ENCODE measurements at places on chromosomes 7 and 10.

- no peak for DNase-seq
These were observed 71.2 kb downstream of the SUGCT start for GRCh38 chr7:40205992-40206391.

- no peak for DNase-seq
These were observed 258.2 kb downstream of the FRMD4A start for GRCh38 chr10:14072541-14072940.

DNA sequence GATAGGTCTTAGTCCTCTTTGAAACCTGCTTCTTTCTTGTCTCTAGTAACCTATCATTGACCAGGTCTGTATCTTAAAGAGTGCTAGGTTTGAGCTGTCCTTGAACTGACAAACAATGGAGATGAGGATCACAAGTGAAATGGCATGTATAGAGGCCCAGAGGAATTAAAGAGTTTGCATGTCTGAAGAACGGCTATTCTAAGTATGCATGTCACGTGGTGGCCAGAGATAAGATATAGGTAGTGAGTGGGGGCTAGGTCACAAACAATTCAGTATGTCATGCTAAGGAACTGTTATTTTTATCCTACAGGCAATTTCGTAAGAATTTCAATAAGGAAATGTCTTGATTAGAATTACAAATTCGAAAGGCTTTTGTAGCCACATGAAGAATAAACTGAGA is 95.3 kb downstream of the SUGCT start:
- DNase-seq: no peak

- DNase-seq: no peak
These were observed 709.7 kb upstream of the SEMA3D start for GRCh38 chr7:85896531-85896930.

DNA sequence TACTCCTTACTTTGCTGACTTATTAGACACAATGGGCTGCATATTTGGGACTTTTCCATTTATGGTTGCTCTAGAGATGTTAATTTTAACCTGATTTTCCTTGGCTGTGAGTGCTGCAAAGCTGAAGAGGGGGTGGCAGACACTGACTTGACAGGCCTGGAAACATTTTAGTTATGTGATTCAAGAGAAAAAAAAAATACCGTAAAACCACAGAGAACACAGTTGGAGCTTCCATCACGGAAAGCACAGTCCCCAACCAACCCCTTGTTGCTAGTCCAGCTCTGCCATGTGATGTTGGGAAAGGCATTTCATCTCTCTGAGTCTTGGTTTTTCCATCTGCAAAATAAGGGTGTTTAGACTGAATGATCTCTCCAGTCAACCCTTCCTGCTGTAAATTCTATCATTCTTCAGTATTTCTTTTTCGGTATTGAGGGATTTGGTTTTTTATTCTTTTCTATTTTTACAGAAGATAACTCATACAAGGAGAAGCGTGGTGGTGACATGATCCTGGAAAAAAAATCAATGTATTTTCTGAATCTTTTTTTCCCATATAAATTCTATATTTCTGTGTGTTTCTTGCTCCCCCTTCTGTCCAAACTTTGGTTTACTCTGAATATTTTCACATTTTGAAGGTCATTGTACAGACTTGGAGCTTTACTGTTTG is 246.1 kb downstream of the REEP3 start:
- no peak for DNase-seq

GRCh38 chr7:83413831-83414230 is 235.1 kb downstream of the SEMA3E start:
- DNase-seq: no peak

- no peak for DNase-seq
These were observed 922.2 kb downstream of the SORCS1 start for GRCh38 chr10:106242301-106242700.

DNA sequence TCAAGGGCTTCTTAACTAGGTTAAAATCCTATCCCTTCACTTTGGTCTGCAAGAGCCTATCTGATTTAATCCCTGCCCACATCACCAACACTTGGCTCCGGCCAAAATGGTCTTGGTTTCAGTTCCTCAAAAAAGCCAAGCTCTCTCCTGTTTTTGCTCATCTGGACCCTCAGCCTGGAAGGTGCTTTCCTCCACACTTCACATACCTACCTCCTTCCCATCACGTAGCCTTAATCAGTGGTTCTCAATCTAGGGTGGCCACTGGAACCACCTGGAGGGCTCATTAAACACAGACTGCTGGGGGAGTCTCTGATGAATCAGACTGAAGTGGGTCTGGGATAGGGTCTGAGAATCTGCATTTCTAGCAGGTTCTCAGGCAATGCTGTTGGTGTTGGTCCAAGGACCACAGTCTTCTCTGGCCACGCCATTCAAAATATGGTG is 227.0 kb upstream of the AOAH start:
- DNase-seq: no peak

DNA sequence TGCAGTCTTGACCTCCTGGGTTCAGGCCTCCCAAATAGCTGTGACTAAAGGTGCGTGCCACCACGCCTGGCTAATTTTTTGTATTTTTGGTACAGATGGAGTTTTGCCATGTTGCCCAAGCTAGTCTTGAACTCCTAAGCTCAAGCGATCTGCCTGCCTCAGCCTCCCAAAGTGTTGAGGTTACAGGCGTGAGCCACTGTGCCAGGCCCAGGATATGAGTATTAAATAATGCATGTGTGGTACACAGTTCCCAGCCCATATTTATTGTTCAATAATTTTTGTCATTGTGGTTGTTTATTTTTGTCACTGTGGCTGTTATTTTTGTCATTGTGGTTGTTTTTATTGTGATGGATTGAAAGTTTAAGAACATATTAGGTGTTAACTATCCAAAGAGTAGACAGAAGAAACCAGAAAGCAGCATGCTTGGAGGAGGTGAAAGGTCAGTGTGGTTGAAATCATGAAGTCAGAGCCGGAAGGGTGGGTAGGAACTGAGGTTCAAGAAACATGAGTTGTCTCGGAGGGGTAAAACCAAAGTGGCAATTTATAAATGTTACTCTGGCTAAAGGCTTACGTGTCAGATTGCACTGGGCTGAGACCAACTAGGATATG is 45.0 kb downstream of the MRC1 start:
- DNase-seq: no peak

- DNase-seq: no peak
These were observed 336.0 kb downstream of the AUTS2 start for GRCh38 chr7:69934144-69934903.

- peak; percentile 66 for DNase-seq
These were observed 65.2 kb downstream of the GOLGA7B start for GRCh38 chr10:97914837-97915211.

DNA sequence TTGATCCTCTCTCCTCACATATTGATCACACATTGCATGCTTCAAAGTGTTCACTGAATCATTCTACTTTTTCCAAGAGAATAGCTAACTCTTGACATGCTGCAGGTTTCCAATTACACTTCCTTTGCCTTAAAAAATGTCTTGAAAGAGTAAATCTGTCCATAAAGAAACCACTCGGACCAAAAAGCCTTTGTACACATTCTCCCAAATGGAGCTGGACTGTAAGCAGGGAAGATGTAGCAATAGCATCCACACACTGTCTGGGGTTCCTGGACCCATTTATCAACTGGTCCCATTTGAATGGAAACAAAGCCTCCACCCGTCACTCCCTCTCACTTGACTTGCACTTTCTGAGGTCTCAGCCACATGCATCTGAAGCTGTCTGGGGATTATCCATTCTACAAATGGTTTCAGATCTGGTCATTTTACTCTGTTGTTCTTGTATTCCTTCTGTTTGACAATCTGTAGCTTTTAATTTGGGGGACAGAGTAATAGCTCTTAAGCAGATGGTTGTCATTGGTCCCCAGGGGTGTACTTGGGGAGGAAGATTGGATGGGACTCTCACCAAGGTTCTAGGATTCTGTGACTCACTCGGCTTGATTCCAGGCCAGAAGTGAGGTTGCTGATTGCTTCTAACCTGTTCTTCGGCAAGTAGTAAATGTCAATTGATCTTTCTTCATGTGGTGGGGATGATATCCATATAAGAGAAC is 203.5 kb downstream of the HIBADH start:
- no peak for DNase-seq

DNA sequence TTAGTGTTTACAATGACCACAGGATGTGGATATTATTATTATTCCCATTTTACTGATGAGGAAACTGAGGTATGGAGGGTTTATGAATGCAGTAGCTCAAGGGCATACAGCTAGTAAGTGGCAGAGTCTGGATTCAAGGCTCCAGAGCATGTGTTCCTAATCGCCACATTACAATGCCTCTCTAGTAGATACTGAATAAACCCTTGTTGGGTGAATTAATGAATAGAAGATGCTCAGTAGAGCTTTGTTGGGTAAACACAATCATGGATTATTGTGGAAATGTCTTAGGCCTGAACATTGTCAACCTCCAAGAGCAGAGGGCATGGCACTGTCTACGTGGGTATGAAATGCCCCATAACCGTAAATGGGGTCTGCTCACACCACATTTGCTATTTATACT is 545.3 kb downstream of the LRMDA start:
- no peak for DNase-seq

DNA sequence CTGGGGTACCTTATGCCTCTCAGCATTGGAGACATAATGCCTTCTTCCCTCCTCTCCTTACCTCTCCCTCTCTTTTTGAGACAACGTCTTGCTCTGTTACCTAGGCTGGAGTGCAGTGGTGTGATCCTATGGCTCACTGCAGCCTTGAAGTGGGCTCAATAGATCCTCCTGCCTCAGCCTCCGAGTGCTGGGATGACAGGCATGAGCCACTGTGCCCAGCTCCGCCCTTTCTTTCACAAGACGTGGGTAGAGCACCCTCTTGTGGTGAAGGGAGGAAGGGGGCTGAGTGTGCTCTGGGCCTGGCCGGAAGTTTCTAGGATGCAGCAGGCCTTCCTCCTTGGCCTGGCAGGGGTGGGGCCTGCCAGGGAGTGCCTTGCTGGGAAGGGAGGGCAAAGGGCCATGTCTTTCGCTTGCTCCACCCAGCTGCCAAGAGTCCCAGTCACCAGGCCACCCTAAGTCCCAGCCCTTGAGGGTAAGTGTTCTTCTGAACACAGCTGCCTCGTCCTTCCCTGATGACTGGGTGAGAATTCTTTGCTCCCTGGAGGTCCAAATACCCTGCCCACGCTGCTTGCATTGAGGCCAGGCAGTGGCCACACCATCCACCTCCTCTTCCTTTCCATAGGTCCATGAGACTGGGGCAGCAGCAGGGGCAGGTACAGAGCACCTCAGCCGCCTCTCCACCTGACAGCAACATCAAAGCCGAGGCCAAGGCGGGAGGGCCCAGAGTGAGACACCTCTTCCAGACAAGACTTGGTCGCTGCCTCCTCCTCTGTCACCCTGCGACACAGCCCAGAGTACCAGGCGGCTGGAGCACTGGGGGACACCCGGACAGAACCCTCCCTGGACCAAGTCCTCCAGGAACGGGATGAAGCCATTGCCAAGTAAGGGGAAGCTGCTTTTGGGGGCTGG is 3.7 kb downstream of the ABHD11 start:
- peak; percentile 73 for DNase-seq

DNA sequence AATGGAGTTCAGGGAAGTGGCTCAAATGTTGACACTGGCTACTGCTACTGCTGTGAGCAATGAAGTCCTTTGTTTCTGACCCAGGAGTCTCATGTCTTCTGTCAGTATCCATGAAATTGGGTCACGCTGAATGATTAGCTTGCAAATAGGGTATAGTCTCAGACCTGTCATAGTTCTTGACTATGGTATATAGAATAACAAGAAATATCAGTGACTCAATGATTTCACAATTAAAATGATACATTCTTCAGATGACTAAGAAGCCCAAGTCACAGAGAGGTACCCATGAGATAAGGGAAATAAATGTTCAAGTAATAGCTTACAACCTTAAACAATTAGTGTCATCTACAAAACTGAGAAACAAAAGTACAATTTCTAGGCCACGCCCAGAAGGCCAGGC is 89.3 kb downstream of the LYZL2 start:
- DNase-seq: no peak

GRCh38 chr7:143223784-143224183 is 1.9 kb downstream of the TAS2R40 start:
- DNase-seq: no peak

- DNase-seq: no peak
These were observed 26.5 kb upstream of the ZNF107 start for GRCh38 chr7:64639267-64640001.

DNA sequence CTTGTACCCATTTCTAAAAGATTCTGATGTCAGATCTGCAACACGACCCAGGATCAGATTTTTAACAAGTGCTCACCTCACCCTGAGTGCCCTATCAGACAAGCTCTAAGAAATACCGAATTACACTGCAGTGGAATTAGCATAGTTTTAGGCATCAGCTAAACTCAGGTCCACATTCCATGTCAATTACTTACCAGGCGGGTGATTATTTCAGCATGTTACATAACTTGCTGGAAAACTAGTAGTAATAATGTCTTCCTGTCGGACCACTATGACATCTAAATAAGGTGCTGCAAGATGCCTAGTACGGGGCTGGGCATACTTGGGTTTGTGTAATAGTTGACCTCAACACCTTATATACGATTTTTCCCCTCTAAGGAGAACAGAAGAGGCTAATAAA is 21.0 kb downstream of the TRIL start:
- DNase-seq: no peak

GRCh38 chr7:148347981-148348380 is 242.6 kb upstream of the C7orf33 start:
- no peak for DNase-seq

DNA sequence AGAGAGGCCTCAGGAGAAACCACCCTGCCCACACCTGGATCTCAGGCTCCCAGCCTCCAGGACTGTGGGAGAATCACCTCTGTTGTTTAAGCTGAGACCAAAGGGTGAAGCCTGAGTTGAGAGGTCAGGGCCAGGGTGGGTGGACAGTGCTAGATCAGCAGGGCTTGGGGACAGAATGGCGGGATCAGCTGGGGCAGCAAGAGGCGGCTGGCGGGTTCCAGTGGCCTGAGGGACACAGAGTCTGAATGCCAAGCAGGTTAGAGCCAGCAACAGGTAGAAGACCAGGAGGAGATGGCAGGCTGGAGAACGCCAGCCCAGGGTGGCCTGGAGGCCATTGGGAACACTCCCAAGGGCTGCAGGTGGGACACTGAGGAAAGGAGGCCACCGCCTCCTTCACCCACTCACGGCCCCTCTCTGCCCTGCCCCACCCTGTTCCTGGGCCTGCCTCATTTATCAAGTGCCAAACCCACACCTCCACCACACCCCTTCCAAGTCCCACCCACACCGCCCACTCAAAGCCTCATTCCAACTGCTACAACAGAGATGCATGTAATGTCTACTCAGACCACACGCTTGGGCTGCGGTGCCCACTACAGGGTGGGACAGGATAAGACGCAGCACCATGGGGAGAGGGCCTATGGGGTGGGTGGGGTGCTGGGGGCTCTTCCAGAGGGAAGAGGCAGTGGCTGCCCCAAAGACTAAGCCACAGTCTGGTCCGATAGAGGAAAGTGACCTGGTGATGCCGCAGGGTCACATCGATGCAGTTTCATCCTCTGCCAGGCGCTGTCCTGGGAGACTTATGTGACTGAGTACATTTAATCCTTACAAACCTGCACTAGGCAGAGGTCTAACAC is 173.9 kb downstream of the TNS3 start:
- DNase-seq: no peak

- no peak for DNase-seq
These were observed 12.9 kb upstream of the SORBS1 start for GRCh38 chr10:95573964-95574604.

- DNase-seq: no peak
These were observed 94.4 kb downstream of the TMEM106B start for GRCh38 chr7:12305502-12305901.

GRCh38 chr7:5523052-5523711 is 99.5 kb upstream of the TNRC18 start:
- no peak for DNase-seq
